ENCODE measurements at places on chromosomes 16 and 17.

- no peak for DNase-seq
Observed at GRCh38 chr17:50917418-50917743, 51.2 kb upstream of the TOB1 start.

DNA sequence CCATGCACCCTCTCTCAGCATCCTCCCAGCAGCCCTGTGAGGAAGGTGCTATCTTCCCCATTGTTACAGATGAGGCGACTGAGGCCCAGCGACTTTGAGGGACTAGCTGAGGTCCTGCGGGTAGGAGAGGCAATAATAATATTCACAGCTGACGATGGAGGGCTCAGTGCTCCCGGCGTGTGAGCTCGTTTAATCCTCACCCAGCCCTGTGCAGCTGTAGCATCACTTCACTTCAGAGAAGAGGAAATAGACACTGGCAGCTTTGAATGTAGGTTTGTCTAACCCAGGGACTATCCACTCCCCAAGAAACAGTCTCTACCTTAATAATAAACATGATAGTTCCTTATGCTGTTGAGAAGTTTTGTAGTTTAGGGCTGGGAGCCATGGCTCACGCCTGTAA is 21.6 kb downstream of the LASP1 start:
- no peak for DNase-seq

DNA sequence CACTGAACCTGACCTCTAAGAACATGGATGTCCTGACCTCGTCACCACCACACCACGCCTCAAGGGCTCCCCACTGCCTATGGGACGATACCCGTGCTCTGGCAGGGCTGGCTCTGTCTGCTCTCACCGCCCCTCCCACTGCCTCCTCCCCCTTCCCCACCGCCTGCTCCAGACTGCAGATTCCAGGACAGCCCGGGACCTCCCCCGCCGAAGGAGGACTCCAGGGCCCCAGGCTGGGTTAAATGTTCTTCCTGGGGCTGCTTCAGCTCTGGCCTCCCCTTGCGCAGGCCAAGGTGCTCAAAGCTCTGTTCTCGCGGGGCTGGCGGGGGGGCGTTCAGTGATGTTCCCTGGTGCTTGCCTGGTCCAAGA is 3.1 kb downstream of the NPW start:
- DNase-seq: no peak

DNA sequence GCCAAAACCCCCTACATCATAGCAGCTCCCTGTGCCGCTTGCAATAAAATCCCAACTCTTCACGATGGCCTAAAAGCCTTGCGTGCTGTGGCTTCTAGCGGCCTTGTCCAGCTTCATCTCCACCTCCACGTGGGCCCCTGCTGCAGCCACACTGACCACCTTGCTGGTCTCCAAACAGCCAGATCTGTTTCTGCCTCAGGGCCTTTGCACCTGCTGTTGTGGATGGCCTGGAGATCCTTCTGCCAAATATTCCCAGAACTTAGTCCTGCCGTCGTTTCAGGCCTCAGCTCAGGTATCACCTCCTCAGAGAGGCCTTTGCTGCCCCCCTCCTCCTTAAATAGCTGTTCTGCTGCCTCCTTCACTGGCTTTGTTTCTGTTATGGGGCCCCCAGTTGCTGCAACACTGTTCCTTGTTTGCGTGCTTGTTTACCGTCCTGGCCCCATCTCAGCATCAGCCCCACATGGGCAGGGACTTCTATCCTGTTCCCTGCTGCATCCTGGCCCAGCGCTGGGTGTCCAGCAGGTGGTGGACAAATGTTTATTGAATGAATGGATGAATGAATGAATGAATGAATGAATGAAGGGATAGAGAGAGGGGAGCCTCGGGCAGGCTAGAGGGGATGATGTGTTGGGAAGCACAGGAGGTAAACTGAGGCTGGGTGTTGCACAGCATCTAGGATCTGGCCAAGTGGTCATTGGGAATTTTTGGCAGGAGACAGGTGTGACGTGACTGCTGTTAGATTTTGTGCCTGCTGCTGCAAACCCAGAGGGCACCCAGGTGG is 171.0 kb upstream of the GSE1 start:
- DNase-seq: no peak

GRCh38 chr16:55643161-55643970 is 12.4 kb upstream of the SLC6A2 start:
- DNase-seq: peak; percentile 24

DNA sequence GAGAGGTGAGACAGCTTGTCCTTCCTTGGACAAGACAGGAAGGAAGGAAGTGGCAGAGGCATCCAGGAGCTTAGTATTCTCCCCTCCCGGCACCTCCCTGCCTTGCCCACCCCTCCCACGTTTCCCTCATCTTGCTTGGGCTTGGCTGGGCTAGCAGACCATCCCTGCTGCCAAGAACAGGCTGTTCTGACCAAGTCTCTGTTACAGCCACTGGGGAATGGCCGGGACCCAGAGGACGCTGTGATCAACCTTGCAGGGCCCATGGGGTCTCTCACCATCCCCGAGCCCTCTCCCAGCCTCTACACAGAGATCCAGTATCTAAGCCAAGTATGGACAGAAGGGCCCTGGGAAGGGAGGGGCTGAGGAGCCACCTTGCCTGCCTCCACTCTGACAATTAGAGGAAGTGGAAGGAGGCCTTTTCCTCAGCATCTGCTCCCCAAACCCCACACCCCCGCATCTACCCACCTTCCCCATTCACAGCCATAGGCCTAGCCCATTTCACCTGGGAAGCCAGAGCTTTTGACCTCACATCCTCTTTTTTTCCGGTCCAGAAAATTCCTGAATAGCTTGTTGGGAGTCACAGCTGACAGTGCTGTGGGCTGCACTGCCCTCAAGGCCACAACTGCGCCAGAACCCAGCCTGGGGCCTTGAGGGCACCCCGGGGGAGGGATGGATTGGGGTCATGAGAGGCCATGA is 14.1 kb downstream of the CD300LG start:
- peak; percentile 9 for DNase-seq

DNA sequence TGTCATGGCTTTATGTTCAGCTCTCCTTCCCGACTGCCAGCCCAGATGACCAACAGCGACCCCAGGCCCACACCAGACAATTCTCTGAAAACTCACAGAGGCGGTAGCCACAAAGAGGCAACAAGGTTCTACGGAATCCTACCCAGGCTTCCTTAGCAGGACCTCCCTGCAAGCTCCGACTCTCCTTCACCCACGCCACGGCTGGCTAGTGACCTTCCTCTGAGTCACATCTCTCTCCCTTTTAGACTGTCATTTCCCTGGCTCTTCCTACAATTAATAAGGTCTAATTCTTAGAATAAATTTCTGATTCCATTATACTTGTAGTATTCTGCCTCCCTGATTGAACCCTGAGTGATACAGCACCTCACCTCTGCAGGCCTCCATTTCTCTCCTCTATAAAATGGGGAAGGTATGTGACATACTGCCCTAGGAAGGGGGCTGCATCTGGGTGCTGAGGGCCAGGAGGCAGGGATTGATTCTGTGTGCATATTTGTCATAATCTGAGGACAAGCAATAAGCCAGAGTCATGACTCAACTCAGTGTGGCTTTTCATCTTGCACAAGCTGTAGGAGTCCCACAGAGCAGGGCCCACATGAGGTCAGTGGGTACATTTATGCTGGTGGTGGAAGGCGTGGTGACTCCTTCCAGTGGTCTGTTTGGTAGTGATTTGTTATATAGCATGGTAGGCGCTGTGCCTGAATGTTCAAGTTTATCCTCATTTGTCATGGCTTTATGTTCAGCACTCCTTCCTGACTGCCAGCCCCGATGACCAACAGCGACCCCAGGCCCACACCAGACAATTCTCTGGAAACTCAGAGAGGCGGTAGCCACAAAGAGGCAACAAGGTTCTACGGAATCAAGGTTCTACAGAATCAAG is 46.2 kb downstream of the SMPD3 start:
- DNase-seq: no peak

- no peak for DNase-seq
Observed at GRCh38 chr16:13733561-13733960, 186.4 kb upstream of the ERCC4 start.

GRCh38 chr17:5832886-5833285 is 237.3 kb upstream of the WSCD1 start:
- no peak for DNase-seq

DNA sequence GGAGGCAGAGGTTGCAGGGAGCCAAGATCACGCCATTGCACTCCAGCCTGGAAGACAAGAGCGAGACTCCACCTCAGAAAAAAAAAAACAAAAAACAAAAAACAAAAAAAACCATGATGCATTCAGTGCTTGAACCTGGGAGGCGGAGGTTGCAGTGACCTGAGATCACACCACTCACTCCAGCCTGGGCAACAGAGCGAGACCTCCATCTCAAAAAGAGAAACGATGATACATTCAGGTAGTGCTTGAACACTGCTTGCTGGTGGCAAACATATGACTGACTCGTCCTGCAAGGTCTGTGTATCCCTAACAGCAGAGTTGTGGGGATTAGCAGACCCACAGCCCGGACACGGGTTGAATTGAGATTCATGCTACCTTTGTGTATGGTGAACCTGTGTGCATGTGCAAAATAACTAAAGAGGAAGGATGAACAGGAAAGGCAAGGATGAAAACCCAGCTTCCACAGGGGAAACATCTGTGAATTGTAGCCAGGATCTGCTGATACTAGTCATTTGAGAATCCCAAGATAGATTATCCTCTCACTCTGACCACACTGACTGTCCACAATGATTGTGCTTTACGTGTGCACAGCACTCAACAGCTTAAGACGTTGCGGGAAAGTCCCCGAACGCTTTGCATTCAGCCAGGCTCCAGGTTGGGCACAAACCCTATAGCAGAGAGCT is 52.4 kb upstream of the MRPS23 start:
- DNase-seq: no peak

DNA sequence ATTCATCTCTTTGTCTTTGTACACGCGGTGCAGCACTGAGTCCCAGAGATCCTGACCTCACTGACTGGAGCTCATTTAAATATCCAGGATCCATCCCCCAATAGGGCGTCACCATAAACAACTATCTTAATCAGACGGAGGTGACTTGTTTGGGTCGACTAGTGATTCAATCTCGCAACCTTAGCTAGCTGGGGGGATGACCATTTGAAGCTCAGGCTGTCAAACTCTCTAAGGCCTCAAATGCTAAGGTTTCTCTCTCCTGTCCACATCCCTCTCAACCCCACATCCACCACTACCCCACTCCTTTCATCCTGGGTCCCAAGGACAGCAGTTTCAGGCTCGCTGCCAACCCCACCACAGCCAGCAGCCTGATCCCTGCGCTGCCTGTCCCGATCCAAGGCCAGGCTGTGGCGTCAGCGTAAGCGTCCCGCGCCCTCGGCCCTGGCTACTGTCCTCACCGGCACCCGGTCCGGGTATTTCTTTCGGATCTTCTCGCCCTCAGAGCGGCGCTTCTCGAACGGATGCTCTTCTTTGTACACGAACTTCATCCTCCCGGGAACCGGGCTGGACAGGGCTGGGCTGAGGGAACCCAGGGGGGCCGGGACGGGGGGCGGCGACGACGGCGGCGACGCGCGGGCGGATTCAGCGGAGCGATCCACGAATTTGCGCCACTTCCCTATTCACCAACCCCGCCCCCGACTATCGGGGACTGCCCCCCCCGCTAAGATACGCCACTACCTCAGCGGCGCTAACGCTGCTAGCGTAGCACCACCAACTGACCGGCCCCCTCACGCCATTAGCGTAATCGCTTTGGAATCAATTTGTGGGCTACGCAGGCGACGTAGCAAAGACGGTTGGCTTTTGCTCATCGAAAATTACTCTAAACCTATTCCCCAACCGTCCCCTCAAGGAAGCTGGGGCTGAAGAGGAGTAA is at the start of gene GABARAP:
Gene GABARAP (minus strand): TSS at position 667 of the 934 bp plus-strand sequence. CDS start 119 bp downstream, at position 548.
- DNase-seq: peak; percentile 92

- DNase-seq: no peak
Observed at GRCh38 chr16:53664724-53665345, 38.8 kb downstream of the RPGRIP1L start.

- DNase-seq: peak; percentile 29
Observed at GRCh38 chr17:28748852-28749515, 5.2 kb downstream of the TRAF4 start.

GRCh38 chr17:2395258-2396181 is 5.3 kb downstream of the MNT start:
- peak; percentile 63 for DNase-seq

DNA sequence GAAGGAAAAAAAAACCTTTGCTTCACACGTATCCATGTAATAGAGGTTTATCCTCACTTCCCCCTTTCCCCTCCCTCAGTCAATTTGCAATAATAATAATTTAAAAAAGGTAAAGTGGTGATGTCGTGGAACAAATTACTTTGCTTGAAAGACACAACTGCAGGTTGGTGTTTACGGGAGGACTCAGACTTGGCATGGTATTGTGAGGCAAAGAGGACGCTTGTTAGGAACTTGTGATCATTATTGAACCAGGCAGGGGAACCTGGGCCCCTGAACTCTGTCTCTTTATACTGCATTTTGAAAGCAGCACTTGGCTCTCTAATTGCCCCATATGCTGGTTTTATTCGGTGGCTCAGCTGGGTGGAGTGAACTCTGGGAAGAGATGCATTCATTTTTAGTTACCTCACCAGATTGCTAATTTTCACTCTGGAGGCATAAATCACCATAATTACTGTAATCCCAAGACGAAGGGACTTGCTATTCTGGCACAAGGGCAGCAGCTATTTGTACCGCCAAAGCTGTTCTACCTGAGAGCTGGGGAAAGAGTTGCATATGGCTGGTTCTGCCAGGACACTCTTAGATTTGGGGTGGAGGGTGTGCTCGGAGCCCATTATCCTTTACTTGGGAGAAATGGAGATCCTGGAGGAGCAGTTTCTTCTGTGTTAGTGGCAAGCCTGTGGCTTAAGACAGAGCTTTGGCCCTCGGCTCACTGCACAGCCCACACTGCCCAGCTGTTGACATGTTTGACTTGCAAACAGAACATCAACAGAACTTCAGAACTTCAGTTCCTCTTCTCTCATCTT is 5.7 kb upstream of the DHX8 start:
- DNase-seq: no peak

DNA sequence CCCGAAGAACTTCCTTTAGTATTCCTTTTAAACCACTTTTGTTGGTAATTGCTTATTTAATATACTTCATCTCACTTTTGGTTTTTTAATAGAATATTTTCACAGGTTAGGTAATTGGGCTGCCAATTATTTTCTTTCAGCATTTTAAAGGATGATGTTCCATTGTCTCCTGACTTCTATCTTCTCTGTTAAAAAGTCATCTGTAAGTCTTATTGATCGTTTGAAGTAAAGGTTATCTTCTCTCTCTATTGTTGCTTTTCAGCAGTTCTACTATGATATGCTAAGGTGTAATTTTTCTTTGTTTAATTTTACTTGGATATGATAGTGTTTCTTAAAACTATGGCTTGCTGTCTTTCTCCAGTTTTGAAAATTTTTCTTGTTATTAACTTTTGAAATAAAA is 307.5 kb downstream of the MAP2K4 start:
- no peak for DNase-seq

GRCh38 chr17:80190716-80191115 is 20.9 kb downstream of the CARD14 start:
- no peak for DNase-seq

DNA sequence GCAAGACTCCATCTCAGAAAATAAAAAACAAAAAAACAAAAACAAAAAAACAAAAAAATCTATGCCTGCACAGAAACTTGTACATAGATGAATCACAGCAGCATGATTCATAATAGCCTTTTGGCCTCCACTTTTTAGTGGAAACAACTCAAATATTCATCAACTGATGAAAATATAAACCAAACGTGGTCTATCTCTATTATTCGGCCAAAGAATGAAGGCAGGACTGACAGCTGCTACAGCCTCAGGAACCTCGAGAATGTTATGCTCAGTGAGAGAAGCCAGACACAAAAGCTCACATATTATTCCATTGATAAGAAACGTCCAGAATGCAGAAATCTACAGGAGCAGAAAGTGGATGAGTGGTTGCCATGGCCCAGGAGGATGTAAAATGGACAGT is 19.8 kb downstream of the PPL start:
- DNase-seq: no peak

GRCh38 chr16:49483251-49483650 is 109.6 kb downstream of the C16orf78 start:
- no peak for DNase-seq
